ENCODE measurements at places on chromosomes 13 and 19. TPM values are rescaled to one million over a fixed set of nuclear protein-coding genes. Genes with fewer than 3 reads are reported as not detected.

RGL3 gene
- polyA plus RNA-seq = 5.7 TPM

ADGRE1 gene
- polyA plus RNA-seq = 0.39 TPM

SCAF1 gene
- 17.6 TPM for polyA plus RNA-seq

DNA sequence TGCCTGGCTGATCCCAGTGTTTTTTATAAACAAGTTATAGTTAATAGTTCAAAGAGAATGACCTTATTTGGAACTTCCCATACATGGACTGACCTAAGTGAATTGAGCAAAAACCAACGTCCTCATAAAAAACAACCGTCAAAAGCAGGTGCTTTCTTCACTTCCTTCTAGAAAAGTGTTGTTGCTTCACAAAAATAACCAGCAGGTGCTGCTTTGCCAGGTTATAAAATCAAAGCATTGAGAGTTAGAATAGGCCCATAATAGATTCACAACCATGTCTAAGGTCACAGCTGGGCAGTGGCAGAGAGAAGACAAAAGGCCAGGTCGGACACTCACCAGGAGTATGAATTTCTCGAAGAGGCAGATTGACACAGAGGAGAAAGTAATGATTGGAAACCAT lies 9.5 kb downstream of the RUBCNL start:
- no peak overlapping the region for H3K4me3 ChIP-seq
- no peak for DNase-seq
- H3K27ac ChIP-seq = peak overlapping the region; percentile 54
- no peaks in the 10 kb centered on the region for H3K36me3 ChIP-seq
- H3K27me3 ChIP-seq = no peaks in the 10 kb centered on the region

DNA sequence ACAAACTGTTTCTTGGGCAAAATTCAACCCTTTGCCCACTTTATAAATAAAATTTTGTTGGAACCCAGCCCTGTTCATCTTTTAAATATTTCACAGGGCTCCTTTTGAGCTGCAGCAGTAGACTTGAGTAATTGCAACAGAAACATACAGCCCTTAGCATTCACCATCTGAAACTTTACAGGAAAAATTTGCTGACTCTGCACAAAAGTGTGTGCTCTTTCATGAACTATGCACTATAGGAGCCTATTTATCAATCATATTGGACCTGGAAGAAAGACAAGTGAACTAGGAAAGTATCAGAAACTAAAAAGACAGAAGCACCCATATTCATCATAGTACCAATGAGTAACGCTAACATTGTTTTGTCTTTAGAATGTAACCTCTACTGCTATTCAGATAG lies 406.9 kb upstream of the SLC10A2 start:
- no peak overlapping the region for H3K4me3 ChIP-seq
- no peak overlapping the region for H3K27ac ChIP-seq
- no peaks in the 10 kb centered on the region for H3K27me3 ChIP-seq
- no peak for DNase-seq
- H3K4me1 ChIP-seq = no peaks in the 10 kb centered on the region

DNA sequence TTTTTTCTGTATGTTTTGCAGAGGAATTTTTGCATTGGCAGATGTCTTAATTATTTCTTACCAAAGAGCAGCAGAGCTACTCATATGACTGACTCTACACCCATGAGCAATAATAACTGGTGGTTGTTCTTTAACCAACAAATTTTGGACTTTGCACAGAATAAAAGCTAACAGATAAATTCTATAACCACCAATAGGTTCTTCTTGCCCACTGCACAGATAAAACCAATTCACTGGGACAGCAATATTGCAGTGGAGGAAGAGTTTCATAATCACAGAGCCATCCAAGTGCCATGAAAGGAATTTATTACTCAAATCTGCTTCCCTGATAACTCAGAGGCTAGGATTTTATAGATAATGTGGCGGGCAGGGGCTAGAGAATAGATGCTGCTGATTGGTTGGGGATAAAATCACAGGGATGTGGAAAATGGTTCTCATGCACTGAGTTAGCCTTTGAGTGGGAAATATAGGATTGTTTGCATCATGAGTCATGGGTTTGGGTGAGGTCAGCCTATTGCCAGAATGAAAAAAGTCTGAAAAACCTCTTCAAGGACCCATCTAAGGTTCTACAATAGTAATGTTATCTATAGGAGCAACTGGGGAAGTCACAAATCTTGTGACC lies 104.3 kb upstream of the PCDH17 start:
- H3K36me3 ChIP-seq = no peaks in the 10 kb centered on the region
- no peak overlapping the region for H3K27ac ChIP-seq
- H3K4me1 ChIP-seq = no peaks in the 10 kb centered on the region
- no peak for DNase-seq

DNA sequence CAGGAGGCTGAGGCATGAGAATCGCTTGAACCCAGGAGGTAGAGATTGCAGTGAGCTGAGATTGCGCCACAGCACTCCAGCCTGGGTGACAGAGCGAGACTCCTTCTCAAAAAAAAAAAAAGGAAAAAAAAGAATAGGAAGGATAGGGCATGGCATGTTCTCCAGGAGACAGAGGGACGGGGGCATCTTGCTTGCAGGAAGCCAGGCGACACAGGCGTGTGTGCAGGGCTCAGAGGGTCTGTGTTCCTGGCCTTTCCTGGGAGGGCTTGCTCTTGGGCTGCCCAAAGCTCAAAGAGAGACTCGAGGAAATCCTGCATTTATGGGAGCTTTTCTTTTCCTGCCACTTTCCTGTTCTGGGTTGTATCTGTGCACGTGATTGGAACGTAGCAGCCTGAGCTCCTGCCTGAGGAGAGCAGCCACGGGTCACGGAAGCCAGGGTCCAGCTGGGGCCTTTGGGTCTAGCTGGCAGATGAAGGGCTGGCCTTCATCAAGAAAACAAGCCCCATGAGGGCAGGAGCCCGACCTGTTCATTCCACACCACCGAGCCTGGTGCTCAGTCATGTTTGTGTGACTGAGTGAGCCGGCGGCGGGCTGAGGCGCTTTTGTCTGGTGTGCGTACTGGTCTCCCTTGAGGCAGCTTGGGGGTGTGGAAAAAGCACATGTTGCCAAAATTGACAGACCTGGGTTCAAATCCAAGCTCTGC lies 44.5 kb downstream of the CAPN12 start:
- no peak overlapping the region for H3K4me3 ChIP-seq
- H3K36me3 ChIP-seq = peaks cover 9% of the 10 kb centered on the region
- peaks cover 21% of the 10 kb centered on the region for H3K4me1 ChIP-seq
- peak overlapping the region; percentile 65 for H3K27ac ChIP-seq

- peaks cover 18% of the 10 kb centered on the region for H3K4me1 ChIP-seq
- DNase-seq = no peak
- H3K27me3 ChIP-seq = no peaks in the 10 kb centered on the region
- no peak overlapping the region for H3K4me3 ChIP-seq
Observed at GRCh38 chr13:32445461-32445860, 17.5 kb upstream of the N4BP2L1 start.

- H3K27ac ChIP-seq = no peak within 1 kb of the TSS
- H3K4me1 ChIP-seq = peaks cover 8% of the 10 kb centered on the region
- no peaks in the 10 kb centered on the region for H3K27me3 ChIP-seq
- no peaks in the 10 kb centered on the region for H3K36me3 ChIP-seq
Observed at GRCh38 chr19:45340232-45340898, at the start of gene KLC3. Gene KLC3 (plus strand): TSS chr19:45340750. CDS start chr19:45345542, 4,792 bp downstream.

DNA sequence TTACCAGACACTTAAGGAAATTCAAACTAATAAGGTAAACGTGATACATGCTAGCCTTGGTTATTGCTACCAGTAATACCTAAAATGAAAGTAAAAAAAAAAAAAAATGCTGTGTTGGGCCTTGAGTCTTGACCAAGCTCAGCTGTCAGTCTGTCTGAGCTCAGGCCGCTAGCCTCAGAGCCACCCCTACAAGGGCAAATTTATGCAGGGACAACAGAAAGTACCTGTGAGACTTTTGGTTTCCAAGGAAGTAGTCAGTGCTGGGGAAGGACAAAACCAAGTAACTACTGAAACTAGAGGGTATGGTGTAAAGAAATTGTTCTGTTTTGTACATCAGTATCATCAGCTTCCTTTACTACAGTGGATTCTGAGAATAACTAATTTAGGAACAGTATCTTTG lies 134.3 kb upstream of the SLITRK5 start:
- no peak overlapping the region for H3K27ac ChIP-seq
- no peak overlapping the region for H3K4me3 ChIP-seq
- no peak for DNase-seq
- no peaks in the 10 kb centered on the region for H3K36me3 ChIP-seq
- H3K27me3 ChIP-seq = no peaks in the 10 kb centered on the region
- H3K4me1 ChIP-seq = no peaks in the 10 kb centered on the region

- no peak overlapping the region for H3K4me3 ChIP-seq
- H3K36me3 ChIP-seq = no peaks in the 10 kb centered on the region
- DNase-seq = no peak
- H3K27ac ChIP-seq = no peak overlapping the region
- peaks cover 10% of the 10 kb centered on the region for H3K4me1 ChIP-seq
Observed at GRCh38 chr19:43638214-43638994, 1.2 kb downstream of the CADM4 start.

DNA sequence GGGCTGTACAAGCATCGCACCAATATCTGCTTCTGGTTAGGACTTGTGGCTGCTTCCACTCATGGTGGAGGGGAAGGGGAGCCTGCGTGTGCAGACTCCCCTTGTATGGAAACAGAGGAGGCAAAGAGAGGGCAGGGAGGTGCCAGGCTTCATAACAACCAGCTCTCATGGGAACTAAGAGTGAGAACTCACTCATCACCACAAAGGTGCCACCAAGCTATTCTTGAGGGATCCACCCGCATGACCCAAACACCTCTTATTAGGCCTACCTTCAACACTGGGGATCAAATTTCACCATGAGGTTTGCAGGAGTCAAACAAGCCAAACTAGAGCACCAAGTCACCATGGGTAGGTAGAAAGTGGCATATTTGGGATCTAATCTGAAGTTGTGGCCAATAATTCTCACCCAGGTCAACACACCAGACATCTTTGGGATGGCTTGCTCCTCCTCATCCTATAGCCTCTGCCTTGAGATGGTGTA lies 46.4 kb downstream of the RUBCNL start:
- H3K4me1 ChIP-seq = no peaks in the 10 kb centered on the region
- H3K36me3 ChIP-seq = no peaks in the 10 kb centered on the region
- H3K27me3 ChIP-seq = no peaks in the 10 kb centered on the region
- DNase-seq = no peak

GRCh38 chr13:38024431-38024830 lies 154.9 kb upstream of the TRPC4 start:
- no peaks in the 10 kb centered on the region for H3K4me1 ChIP-seq
- no peak overlapping the region for H3K27ac ChIP-seq
- no peaks in the 10 kb centered on the region for H3K36me3 ChIP-seq

Measured in liver (tissue), 10 donors.